ENCODE measurements at places on chromosomes 2 and 18. TPM values are rescaled to one million over a fixed set of nuclear protein-coding genes. Genes with fewer than 3 reads are reported as not detected.

- DNase-seq, result no peak
Measured at GRCh38 chr2:146981921-146982320, 862.9 kb upstream of the ACVR2A start.

DNA sequence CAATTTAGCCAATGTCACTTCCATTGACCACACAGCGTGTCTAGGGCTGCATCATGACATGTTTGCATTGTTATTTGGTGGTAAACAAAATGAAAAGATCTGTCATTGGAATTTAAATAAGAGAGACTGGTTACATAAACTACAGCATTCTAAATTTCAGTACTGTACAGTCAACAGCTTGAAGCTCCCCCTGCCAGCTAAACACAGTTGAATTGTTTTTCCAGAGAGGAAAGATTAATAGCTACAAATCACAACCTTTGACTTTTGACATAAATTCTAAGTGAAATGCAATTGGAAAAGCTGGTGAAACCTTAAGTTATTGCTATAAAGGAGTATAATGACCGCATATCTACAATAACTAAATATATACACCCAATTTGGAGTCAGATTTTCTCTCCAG is 1600.0 kb upstream of the ACVR2A start:
- DNase-seq, result no peak

- DNase-seq, result no peak
Measured at GRCh38 chr2:41697389-41697788, 350.4 kb upstream of the PKDCC start.

DNA sequence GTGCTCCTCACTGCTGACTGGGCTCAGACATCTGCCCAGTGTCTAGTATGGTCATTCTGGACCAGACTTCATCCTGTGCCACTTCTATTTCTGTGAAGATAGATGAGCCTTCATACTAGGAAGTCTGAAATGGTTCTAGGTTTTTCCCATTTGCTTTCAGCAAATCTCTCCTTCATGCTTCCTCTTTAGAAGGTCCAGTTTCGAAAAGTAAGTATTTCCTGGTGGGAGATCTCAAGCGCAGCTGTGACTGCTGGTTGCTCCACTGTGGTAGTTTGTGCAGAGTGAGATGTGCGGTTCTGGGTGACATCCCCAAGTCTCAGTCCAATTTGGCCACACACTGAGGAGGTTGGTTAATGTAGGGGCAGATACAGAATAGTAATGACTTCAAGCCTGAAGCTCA is 14.4 kb downstream of the IL36B start:
- DNase-seq, result no peak

DNA sequence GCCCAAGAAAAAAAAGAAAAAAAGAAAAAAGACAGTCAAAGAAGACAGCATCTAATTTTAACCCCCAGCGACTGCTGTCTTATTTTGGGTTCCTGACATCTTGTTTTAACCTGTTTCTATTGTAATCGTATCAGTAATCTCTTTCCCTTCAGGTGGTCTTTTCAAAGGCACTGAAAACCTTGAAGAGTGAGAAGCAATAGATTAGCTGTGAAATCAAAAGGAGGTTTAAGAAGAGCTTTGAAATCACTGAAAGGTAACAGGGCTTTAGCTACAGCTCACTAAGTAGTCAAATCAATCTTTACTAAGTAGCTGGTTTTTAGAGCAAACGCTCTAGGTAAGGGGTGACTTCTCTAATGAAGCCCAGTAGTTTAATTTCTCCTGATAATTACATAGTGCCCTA is 5.4 kb upstream of the TANC1 start:
- no peak for DNase-seq

DNA sequence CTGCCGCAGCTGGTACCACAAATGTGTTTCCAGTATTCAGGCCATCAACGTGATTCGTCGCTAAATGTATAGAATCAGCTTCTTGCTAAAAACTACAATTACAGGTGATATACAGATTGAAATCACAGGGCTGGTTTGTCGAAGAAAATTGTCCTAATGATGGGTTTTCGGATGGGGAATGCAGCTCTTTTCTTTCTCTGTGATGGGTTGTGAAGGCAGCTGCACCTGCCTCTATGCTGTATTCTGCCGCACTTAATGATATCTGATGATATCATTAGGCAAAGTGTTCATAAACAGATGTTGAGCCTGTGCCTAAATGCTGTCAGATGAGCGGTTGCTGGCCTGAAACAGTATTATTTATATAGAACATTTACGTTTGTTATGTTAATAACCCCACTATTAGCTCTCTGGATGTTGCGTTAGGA is 218.1 kb downstream of the ARHGAP15 start:
- no peak for DNase-seq

GRCh38 chr2:219246559-219246958 is 1.3 kb downstream of the STK16 start:
- no peak for DNase-seq

- no peak for DNase-seq
Measured at GRCh38 chr18:24942144-24942543, 409.8 kb downstream of the ZNF521 start.

GRCh38 chr18:35334212-35334611 is 10.0 kb downstream of the ZNF24 start:
- DNase-seq, result no peak

GRCh38 chr2:16280081-16280480 is 339.7 kb downstream of the MYCN start:
- no peak for DNase-seq

GRCh38 chr2:212052412-212053159 is 486.0 kb downstream of the ERBB4 start:
- DNase-seq, result no peak

The CCDC85A gene
- 1.6 TPM for polyA plus RNA-seq

The COPS9 gene
- polyA plus RNA-seq, result 101 TPM

GRCh38 chr2:226151157-226151556 is 648.5 kb downstream of the IRS1 start:
- no peak for DNase-seq

GRCh38 chr2:55045780-55046179 is 4.5 kb downstream of the RTN4 start:
- no peak for DNase-seq
